Naive thymus-derived CD4-positive, alpha-beta T cell (primary cell): ENCODE measurements at places on chromosomes 5 and 9. TPM values are rescaled to one million over a fixed set of nuclear protein-coding genes. Genes with fewer than 3 reads are reported as not detected.
A peak's percentile ranks its signal among the peaks of the same experiment; 100 is the strongest.

The RNF224 gene
- total RNA-seq, result 0.12 TPM in 1 of 2 replicates, not detected in the other

The NUTM2F gene
- not detected for total RNA-seq

DNA sequence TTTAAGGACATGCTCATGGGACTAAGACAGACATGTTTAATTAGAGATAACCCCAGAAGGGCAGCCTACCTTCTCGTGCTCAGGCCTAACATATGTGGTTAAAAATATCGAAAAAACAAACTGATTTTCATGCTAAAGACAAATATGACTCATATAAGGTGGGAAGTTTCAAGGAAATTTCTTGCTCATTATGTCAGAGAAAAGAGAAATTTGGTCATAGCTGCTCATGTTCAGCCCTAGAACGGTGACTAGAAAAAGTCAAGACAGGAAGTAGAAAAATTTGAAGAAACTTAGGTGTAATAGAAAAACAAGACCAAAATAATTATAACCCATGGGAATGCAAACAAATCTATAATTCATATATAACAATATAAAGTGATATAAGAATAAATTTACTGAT is 120.6 kb downstream of the PRDM9 start:
- no peak for DNase-seq

The SLCO6A1 gene
- total RNA-seq, result not detected

The NOL8 gene
- 67.2 and 77.4 TPM in 2 replicates for total RNA-seq

DNA sequence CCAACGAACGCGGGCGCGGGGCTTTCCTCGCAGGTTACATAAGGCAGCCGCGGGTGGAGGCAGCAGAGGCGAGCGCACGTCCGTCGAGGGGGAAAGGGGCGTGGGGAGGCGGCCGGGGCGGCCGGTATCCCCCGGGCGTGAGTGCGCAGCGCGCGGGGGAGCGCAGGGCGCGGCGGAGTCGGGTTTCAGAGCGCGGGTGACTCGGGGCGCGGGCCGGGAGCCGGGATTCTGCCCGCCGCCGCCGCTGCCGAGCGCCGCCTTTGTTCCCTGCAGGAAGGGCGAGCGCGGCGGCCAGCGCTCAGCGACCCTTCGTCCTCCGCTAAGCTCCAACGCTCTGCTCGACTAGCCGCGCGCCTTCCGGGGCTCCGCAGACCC is at the start of gene COL15A1:
Gene COL15A1, plus strand, starts transcription at position 226 of the 375 bp plus-strand sequence. CDS start 155 bp downstream, outside the sequence.
- no peak for DNase-seq

- no peak for DNase-seq
Measured at GRCh38 chr5:96001262-96001661, 39.6 kb upstream of the ELL2 start.

DNA sequence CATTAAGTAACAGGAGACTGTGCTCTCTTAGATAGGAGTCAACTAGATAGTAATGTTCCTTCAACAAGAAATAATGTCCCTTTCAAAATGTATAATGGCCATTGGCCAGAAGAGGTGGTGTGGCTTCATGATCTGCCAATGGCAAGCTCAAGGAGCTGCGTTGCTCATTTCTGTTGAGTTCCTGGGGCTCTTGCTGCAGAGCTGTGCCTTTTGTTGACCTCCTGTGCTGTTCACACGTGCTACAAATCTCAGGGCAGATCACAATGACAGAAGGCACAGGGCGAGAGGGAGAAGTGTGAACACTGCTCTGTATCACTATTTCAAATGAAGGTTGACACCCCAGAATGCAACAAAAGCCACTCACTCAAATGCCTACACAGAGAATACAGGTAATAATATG is 16.0 kb upstream of the TBC1D2 start:
- no peak for DNase-seq

The FBP2 gene
- not detected for total RNA-seq

DNA sequence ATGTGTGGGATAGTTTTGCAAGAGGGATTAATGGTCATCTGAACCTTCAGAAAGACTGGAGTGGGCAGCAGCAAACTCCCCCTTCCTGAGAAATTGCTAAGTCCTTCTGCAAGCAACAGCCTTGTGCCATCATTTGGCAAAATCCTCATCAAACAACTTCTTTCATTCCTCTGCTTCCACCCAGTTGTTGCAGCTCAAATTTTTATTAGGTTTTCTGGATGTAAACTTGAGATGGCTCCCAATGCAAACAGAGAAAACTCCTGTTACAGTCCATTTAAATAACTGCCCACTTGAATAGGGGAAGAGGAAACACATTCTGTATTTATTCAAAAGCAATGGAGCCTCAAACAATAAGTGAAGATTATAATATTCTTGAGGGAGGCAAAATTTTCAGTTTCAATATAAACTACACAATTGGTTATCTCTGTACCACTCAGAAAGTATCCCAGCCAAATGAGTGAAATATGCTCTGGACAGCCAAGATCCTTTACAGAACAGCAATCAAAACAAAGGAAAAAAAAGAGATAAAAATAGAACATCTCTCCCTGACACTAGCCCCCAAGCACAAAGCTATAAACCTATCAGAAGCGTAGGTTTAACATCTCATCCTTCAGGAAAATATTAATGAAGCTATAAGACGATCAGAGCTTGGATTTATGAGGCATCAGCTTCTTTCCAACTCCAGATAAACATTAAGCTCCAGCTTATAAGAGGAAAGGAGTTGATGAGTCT is 17.3 kb upstream of the DAP start:
- DNase-seq, result no peak

The PCDHB12 gene
- total RNA-seq, result not detected

DNA sequence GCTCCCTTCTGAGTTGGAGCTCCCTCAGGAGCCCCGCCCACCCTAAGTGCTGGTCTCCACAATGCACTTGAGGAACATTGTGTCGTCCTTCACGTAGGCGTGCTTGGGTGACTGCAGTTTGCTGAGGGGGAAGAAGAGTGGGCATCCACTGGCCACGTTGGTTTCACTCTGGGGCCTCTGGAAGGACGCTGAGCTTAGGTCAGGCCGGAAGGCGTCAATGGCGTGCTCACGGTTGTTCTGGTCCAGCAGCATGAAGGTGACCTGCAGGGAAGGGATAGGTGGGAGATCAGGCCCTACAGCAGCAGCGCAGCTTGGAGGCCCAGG is 21.7 kb downstream of the TRAF1 start:
- DNase-seq, result no peak

The IL7R gene
- total RNA-seq, result 608 TPM

- DNase-seq, result peak; percentile 62
Measured at GRCh38 chr5:119287547-119288111, 68.2 kb upstream of the TNFAIP8 start.

DNA sequence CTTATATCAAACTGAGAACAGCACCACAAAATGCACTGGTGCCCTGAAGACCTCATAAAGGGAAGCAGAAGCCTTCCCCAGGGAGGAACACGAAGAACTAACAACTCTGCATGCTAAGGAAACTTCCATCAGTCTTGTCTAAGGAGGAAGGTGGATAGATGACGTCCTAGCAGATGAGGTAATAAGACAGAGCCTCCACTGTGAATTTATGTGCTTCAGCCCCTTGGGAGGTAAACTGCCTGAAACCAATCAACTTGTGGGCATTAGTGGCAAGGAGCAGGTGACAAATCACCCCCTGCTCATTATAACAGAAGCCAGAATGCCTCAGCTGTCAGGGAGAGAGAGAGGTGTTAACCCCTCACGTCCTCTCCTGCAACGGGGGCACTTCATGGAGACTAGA is 48.9 kb upstream of the SPIN1 start:
- DNase-seq, result no peak

The PCDHB5 gene
- total RNA-seq, result 0.35 TPM

GRCh38 chr5:120527251-120527650 is 63.2 kb downstream of the PRR16 start:
- DNase-seq, result no peak

DNA sequence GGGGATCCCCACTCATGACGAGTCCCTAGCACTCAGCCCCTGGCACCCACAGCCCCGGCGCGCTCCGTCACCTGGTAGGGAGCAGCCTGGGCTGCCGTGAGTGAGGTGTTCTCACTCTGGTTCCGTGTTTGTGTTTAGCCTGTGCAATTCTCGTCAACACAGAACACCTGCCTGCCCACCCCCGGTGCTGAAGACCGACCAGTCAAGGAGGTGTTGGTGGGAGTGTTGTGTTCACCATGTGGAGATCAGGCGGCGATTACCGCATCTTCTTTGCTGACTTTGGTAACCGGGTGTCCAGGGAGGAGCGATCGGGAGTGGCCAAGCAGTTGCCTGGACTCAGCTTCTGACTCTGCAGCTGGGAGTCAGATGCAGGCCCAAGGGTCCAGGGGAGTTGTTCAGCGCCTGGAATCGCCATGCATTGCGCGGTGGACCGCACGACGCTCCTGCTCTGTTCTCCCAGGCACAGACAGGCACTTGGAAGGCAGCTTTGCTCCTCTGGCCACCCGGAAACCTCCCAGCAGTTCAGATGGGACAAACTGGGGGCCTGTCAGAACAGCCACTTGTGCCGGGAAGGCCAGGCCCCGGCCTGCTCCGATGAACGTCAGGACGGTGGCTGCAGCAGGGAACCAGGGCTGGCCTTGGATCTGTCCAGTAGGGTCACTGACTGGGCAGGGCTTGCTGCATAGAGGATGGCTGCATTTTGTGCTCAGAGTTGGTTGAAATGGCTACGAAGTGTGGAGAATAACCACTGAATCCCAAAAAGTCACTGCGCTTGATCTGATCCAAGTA is 28.2 kb downstream of the EXOC3 start:
- DNase-seq, result no peak

- DNase-seq, result no peak
Measured at GRCh38 chr5:179219661-179220620, 125.3 kb downstream of the ADAMTS2 start.

The PPP2R2B gene
- 14.1 TPM for total RNA-seq

The SYK gene
- total RNA-seq, result 0.18 and 0.41 TPM in 2 replicates

DNA sequence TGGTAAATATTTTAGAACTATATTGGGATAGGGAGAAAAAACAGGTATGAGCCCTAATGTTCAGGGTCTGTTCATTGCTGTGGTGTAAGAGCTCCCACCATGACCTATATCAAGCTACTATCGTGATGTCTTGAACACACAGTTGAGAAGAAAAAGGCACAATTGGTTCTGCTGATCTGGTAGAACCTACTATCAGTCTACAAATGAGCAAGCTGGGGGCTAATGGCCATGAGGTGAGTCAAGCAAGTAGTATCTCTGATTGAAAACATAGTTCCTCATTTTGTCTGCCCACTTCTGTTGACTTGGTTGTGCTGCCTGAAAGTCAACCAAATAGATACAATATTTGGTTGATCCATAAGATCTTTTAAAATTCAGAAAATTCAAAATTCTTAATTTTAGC is 1026.3 kb downstream of the CDH12 start:
- no peak for DNase-seq

GRCh38 chr5:2263763-2264162 is 381.0 kb upstream of the IRX4 start:
- DNase-seq, result no peak

The RANBP3L gene
- total RNA-seq, result not detected in 2 replicates

The PAX5 gene
- 0.35 TPM for total RNA-seq

DNA sequence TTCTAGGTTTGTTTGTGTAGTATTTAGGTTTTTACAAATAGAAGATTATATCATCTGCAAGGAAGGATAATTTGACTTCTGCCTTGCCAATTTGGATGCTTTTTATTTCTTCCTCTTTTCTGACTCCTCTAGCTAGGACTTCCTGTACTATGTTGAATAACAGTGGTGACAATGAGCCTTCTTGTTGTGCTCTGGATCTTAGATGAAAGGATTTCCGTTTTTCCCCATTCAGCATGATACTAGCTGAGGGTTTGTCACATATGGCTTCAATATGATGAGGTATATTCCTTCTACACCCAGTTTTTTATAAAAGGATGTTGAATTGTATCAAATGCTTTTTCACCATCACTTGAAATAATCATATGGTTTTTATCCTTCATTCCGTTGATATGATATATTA is 101.4 kb downstream of the FBXO4 start:
- DNase-seq, result no peak

- DNase-seq, result no peak
Measured at GRCh38 chr9:137305060-137305797, 3.2 kb upstream of the NRARP start.

The ZDHHC12 gene
- total RNA-seq, result 62.8 and 70.3 TPM in 2 replicates

DNA sequence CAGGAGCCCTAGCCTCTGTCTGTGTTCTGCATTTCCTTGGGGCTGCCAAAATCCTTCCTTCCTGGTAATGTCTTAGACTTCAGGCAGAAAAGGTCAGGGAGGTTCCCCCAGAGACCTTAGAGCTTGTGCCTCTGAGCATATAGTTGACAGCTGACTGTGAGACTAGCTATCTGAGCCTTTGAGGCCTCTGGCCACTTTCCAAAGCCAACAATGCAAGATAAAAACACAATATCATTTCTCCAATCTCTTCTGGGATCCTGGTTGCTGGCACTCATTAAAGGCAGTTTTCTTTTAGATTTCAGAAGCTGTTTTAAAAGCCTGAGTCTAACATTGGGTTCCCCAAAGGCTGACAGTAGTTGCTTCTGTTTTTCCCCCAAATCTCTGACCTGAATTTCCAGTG is 13.2 kb upstream of the GLRA1 start:
- no peak for DNase-seq

DNA sequence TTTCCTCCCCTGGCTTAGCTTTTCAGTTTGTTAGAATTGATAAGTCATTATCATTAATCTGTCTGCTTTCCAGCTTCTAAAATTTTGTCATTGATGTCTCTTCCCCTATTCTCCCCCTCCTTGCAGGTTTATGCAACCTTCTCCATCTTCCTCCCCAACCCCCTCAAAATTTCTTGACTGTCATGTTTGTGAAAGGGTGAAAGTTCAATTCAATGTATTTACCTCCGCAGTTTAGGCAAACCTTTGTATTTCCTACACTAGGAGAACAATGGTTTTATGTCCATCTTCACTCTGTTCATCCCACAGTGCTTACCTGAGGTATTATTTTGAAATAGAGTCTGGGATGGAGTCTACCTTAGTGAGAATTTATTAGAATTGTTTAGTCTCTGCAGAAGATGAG is 117.9 kb downstream of the ALDH1A1 start:
- no peak for DNase-seq

The HAND1 gene
- not detected for total RNA-seq

GRCh38 chr5:121954086-121954485 is 7.7 kb upstream of the SRFBP1 start:
- DNase-seq, result no peak

The NME5 gene
- total RNA-seq, result not detected

- no peak for DNase-seq
Measured at GRCh38 chr5:128353441-128354107, 184.5 kb downstream of the FBN2 start.

DNA sequence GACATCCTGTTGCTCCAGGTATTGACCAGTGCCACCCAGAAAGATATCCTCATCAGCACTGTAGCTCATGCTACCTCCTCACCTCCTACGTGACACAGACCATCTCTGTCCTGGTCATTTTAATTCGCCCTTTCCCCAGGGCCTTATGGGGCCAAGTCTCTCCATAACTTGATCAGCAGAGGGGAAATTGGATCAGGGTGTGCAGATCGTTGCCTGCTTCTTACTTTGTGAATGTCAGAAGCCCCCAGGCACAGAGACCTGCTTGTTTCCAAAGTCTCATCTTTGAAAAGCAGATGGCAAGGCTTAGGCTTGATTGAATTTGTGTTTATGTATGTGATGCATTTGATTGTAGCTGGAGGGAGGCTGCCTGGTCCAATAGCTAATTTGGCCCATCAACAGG is 8.8 kb upstream of the DBH start:
- DNase-seq, result no peak

- DNase-seq, result peak; percentile 53
Measured at GRCh38 chr9:93183663-93184431, at the start of gene WNK2. Gene WNK2, plus strand, starts transcription at chr9:93184139. Its CDS starts 791 bp downstream, at chr9:93184930.

- DNase-seq, result no peak
Measured at GRCh38 chr9:16544842-16545241, 325.6 kb downstream of the BNC2 start.

The CARTPT gene
- total RNA-seq, result not detected

The FREM1 gene
- total RNA-seq, result 0.86 TPM
